ENCODE measurements at places on chromosomes 1 and 21.

DNA sequence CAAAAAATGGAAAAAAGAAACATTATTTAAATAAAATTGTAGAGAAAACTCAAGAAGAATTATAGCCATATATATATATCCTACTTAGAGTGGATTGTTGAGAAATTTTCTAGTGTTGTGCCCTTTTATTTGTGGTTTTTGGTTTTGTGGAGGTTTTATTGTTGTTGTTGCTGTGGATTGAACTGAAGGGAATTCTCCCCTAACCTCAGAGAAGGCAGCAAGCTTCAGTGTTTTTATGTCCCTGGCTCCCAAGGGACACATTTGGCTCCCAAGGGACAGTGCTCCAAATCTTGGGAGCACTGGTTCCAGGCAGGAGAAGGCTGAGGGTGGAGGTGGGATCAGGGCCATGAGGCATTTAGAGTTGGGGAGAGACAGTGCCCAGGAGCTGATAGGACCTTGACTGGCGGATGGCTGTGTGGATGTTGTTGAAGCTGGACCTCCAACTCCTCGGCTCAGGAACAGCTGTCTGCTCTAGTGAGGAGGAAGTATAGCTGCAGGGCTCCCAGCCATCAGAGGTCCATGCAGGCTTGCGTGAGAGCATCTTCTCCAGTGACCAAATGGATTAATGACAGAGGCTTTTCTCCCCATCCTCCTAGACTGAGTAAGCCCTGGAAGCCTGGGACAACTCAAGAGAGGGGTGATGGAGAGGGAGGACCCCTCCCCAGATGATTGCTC, 100.5 kb downstream of the TEX35 start:
- DNase-seq, result no peak

- no peak for DNase-seq
Observed at GRCh38 chr1:98903726-98904125, 100.9 kb downstream of the PLPPR5 start.

DNA sequence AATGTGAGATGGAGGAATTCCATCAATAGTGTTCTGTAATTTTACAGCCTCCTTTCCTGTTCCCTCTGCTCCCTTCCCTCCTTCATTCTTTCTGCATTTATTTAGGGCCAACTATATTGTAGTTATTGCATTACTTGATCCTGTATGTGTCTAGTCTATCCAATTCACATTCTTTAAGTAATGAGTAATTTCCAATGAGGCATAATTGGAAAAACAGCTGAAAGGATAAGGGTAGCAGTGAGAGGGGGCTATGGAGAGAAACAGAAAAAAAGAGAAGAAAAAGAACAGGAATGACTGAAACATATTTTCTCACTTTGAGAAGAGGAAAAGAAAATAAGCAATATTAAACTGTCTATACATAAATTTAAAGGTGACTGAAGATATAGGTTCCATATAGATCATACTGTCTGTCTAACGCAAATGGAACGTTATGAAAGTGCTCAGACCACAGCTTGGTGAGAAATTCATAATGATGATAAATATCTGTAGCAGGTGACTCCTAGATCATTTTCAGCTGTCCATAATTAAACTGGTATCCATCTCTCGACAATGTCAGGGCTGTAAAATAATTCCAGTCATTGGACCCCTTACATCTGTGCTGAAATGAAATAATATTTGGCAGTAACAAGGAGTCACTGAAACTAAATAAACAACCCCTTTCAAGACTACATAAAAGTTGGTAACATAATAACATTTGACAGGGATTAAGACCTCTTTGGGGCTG, 61.8 kb downstream of the SPAG17 start:
- no peak for DNase-seq

DNA sequence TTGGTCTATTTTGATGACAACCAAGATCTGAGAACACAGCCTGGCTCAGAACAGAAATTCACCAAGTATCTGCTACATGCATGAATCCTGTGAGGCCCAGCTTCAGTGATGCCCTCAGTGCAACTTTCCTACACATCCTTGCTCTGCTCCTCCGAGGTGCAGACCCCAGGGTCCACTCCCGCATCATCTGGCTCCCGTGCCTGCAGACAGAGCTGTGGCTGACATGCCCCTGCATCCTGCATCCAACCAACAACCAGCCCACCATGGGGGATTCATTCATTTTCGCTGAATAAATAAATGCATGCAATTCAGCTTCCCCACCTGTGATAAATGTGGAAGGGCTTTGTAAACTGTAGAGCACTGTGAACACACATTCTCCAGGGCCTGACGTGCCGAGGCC, 112.3 kb downstream of the GLIS1 start:
- no peak for DNase-seq

DNA sequence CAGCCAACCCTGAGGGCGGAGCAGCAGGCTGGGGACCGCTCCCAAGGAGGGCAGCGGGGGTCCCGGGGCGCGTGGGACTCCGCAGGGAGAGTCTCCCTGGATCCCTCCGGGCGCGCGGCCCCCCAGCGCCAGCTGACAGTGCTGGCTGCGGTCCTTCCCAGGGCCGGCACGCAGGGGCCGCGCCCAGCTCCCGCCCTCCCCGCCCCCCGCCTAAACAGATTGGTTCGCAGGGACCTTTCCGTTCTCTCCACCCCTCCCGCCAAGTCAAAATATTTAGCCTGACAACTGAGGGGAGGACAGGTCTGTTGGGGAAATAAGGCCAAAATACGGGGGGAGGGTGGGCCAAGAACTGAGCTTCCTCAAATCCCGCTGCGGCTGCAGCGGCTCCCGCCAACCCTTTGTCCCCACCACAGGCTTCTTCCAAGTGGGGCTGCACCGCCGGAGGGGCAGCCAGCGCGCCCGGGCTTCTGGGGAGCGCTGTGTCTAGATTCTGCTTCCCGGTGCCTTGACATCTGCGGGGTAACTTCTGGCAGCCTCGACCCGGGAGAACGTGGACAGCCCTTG, at the start of gene INSRR:
Gene INSRR (minus strand): TSS at position 159 of the 564 bp plus-strand sequence. CDS start 496 bp downstream, outside the sequence.
- no peak for DNase-seq

All from activated naive CD8-positive, alpha-beta T cell treated with anti-CD3 and anti-CD28 coated beads, Interleukin-2, amount 50 U/mL, for 16 hours (primary cell).